ENCODE measurements at places on chromosomes 13 and 19.
A peak's percentile ranks its signal among the peaks of the same experiment; 100 is the strongest.

GRCh38 chr13:91540158-91540736 is 141.8 kb downstream of the GPC5 start:
- no peak for DNase-seq

- no peak for DNase-seq
Measured at GRCh38 chr13:29702912-29703351, 107.4 kb upstream of the SLC7A1 start.

GRCh38 chr19:46256855-46257254 is 27.3 kb downstream of the IGFL1 start:
- DNase-seq = no peak

DNA sequence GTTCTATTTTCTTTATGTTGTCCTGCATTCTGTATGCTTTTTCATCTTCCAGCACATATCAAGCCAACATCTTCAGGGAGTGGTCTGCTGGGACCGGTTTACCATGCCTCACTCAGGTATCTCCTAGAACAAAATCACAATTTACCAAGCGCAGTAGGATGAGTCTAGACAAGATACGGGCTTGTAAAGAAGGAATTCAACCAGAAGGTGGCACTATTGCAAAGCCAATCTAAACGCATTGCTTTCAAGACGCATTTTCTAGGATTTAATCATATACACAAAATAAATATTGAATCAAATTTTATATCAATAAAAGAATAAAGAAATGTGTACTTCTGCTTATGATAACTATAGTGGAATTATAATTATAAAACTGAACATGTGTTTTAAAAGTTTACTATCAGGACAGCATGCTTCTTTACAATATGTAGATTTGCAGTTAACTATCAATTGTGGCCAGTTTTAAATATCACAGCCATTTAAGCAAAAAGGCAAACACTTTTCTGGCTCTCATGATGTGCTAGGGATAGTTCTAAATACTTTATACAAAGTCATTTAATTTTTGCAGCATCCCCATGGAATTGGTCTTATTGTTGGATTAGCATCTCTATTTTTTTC is 16.1 kb upstream of the TPP2 start:
- peak; percentile 65 for DNase-seq

DNA sequence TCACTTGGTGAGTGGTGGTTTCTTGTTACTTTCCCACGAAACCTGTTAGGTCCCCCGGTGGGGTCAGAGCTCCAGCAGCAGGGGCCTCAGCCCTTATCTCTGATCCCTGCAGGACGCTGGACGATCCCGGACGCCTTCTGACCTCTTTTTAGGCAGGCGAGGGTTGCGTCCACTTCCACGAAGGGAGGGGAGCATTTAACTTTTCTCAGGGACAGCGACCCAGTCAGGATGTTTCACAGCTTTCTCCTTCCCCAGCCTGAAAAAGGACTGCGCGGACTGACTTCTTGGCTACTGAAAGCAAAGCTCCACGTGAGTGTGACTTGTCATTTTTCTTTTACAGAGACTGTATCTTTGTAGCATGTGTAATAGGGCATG is 692 bp downstream of the ZNF234 start:
- DNase-seq = no peak

- no peak for DNase-seq
Measured at GRCh38 chr13:73505376-73505890, 446.6 kb downstream of the KLF5 start.

DNA sequence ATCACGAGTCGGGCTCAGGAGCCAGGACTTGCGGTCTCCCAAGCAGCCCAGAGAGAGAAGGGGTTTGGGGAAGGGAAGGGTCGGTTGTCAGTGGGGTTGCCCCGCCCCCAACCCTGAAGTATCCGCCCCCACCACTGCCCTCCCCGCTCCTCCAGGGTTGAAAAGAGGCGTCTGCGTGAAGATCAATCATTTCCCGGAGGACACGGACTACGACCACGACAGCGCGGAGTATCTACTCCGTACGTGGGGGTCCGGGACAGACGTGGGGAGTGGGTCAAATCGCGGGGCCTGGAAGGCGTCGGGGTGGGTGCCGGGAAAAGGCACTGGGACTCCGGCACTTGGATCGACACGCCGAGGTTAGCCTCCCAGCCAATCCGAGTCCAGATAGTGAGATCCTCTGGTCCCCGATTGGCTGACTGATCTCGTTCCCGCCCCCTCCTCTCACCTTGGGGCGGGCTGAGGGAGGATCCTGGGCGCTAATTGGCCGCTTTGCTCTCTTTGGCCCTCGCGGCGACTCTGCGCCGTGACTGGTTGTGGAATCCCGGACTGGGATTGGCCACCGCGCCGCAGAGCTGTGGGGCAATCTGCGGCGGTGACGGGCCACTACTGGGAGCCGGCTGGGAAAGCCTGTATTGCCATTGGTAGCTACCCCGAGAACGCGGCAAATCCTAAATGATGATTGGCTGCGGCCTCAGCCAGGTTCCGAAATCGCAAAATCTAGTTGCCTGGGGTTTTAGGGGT is 13.3 kb upstream of the CACNG6 start:
- DNase-seq = peak; percentile 23

GRCh38 chr13:84574851-84575250 is 692.6 kb upstream of the SLITRK1 start:
- no peak for DNase-seq
